T-helper 17 cell (primary cell): ENCODE measurements at places on chromosomes 2 and 18. TPM values are rescaled to one million over a fixed set of nuclear protein-coding genes. Genes with fewer than 3 reads are reported as not detected.
A peak's percentile ranks its signal among the peaks of the same experiment; 100 is the strongest.

GRCh38 chr2:181440919-181441318 is 16.3 kb upstream of the ITGA4 start:
- peaks cover 3% of the 10 kb centered on the region for H3K36me3 ChIP-seq
- no peaks in the 10 kb centered on the region for H3K27me3 ChIP-seq
- DNase-seq: no peak

DNA sequence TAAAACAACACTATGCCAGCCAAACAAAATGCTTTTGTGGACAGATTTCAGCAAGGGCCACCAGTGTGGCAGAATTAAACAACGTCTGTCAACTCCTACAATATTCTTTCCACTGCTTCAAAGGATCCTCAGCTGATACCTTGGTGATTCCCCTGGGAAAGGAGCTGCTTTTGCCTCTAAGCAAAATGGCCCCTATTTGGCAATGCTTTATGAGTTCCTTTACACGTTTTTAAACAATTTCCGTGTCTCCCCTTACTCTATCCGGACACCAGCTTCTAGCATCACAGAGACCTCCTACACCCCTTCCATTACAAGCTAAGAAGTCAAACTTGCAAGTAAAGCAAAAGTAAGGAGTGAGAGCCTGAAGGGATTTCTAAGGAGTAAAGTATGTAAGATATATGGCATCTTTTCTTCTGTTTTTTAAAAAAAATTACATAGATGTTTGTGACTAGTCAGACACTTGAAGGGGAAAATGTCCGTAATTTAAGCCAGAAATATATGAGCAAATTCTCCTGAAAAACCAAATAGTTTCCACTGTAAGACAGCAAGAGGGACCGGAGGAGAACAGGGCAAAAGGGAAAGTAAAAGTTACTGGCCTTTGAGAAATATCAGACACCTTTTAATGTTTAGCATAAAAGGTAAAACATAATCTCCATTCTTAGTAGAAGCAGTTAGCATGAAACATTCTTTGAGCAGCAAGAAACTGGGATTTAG is 1.9 kb downstream of the SOS1 start:
- peak overlapping the region; percentile 95 for H3K27ac ChIP-seq
- no peaks in the 10 kb centered on the region for H3K27me3 ChIP-seq
- peak overlapping the region; percentile 95 for H3K4me3 ChIP-seq
- peaks cover 56% of the 10 kb centered on the region for H3K4me1 ChIP-seq

- no peaks in the 10 kb centered on the region for H3K36me3 ChIP-seq
- no peak overlapping the region for H3K4me3 ChIP-seq
These were observed 17.3 kb downstream of the LYPD6B start for GRCh38 chr2:149055751-149056150.

DNA sequence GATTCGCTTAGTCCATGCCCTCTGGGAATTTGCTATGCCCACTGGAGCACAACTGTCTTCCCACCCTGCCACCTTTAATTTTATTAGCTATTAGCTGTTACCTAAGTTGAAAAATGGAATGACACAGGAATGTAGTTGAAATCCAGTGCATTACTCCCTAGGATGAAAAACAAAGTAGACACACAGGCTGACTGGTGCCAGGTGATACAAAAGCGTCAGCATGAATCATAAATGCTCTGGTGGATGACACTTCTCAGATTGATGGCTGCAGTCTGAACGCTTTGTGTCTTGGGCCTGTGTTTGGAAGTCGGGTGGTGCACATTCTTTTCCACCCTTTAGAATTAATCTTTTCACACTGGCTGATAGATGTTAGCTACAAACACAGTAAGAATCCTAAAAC is 802.0 kb downstream of the DCC start:
- no peaks in the 10 kb centered on the region for H3K4me1 ChIP-seq
- H3K27ac ChIP-seq: no peak overlapping the region
- no peak for DNase-seq
- H3K4me3 ChIP-seq: no peak overlapping the region
- H3K36me3 ChIP-seq: no peaks in the 10 kb centered on the region

GRCh38 chr2:132668189-132668823 is 1.7 kb downstream of the LYPD1 start:
- H3K4me1 ChIP-seq: peaks cover 2% of the 10 kb centered on the region
- H3K4me3 ChIP-seq: peak overlapping the region; percentile 25
- H3K36me3 ChIP-seq: no peaks in the 10 kb centered on the region

CXCR1 gene
- total RNA-seq: not detected
